ENCODE measurements at places on chromosomes 2 and 18.

GRCh38 chr2:181042706-181043105, 62.3 kb downstream of the UBE2E3 start:
- no peak for DNase-seq

DNA sequence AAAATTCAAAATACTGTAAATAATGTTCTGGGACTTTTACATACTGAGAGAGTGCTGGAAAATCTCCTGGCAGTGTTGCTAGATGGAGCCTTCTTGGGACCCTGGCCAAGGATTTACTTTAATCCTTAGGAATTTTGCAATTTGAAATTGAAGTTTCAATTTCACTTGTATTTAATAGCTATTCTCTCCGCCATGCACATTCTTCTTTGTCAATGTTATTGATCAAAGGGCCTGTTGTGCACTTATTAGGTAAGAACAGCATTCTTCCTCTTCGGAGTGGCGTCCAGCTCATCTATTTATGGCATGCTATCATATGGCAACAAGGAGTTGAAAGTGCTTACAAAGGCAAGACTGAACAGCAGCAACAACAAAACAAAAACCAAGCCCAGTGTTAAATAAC, 40.1 kb upstream of the SOS1 start:
- DNase-seq = no peak

DNA sequence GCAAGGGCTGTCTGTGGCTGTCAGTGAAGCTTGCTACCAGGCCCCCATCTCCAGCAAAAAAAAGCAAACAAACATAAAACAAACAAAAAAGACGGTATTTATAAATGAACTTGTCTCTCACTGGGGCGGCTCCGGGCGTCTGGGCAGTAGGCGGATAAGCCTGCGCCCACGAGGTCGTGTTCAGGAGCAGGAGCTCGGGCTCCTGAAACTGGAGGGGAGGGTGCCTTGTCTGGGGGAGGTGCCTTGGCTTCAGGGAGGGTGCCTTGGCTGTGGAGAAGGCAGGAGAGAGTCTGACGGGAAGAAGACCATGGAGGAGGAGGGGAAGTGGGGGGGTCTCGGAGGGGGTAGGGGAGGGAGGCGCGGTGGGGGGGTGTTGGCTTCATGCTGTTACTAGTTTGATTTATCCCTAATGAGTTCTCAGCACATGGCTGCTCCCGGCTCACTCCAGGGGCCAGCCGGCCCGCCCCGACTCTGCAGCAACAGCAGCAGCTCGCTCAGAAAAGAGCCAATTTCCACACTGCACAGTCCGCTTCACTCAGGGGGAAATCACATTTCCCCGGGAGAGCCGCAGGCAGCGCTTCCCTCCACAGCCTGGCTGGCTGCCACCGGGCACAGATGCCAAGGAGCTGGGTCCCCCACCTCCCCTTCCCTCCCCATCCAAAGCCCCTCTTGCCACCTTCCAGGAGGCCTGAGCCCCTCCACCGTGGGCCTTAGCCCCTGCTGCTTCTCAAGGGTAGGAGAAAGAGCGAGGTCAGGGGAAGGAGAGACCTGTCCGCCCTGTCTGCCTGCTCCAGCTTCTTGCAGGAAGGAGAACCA, 38.7 kb downstream of the PSD4 start:
- no peak for DNase-seq

GRCh38 chr2:183253441-183254130, 129.3 kb downstream of the NUP35 start:
- DNase-seq = no peak

GRCh38 chr18:45730832-45731575, 7.0 kb downstream of the SLC14A1 start:
- DNase-seq = no peak

GRCh38 chr2:15425712-15426111, 135.4 kb downstream of the NBAS start:
- no peak for DNase-seq

DNA sequence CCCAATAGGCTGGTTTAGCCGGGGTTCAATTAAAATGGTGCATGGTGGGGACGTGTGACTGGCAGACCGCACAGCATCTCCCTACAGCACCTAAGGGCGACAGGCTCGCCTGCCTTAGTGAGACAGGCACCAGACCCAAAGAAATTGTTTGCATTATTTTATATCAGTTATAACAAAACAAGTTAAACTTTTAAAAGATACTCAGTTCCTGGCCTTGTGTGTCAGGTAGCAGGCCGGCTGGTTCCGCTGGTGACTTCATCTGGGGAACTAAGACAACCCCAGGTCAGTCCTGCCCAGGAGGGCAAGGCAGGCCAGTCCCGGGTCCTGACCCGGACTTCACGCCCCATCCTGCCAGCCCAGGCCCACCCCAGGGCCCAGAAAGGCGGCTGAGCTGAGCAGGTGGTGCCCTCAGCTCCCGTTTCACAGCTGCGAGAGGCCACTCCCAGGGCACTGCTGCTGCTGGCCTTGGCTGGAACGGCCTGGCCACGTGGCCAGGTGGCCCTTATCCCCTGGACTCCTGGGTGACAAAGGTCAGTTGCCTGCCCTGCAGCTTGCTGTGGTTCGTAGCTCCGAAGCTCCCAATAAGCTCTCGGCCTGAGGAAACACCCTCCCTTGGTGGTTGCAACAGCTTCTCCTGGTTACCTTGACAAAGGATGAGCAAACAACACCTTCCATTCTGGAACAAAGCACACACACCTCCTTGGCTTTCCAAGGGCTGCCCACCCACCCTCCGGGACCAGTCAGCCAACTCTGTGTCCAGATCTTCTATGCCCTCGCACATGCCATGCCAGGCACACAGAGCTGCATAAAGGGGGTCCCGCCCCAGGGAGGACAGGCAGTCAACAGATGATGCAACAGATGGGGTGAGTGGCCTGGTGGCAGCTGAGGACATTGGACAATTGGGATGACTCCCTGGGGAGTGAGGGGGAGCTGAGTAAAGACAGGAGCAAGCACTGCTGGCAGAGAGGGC, 11.3 kb upstream of the AGXT start:
- no peak for DNase-seq

DNA sequence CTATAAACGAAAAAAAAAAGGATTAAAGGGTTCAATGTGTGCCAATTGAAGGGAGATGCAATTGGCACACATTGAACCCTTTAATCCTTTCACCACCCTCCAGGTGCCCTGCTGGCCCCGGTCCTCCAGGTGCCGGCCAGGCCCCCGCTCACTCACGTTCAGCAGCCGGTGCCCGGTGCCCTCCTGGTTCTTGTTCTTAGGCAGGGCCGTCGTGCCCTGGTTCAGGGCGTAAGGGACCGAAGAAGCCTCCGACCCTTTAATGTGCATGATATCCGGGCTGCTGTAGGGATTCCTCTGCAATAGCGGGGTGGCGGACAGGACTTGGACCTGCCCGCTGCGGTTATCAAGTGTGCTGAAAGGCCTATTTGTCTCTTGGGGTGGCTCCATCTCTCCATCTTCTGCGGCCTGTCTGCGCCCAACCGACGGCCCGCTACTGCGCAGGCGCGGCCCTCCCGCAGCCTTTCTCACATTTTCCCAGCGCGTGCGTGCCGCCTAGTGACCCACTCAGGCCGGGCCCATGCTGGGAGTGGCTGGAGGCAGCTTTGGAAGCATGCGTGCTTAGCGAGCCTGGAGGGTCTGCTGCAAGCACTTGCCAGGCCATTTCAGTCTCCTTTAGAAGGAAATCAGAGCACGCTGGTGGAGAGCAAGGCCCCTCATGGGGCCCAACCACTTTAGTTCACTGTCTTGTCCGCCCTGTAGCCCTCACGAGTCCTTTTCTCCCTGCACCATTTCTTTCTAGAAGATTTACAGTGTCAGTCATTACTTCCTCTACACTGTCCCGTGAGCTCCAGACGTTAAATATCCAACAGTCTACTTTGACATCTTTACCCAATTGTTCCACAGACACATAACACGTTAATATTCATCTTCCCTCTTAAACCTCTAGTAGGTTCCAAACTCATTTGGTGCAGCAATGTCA, 24.3 kb downstream of the TMEM237 start:
- DNase-seq = no peak

- DNase-seq = no peak
These were observed 243.5 kb upstream of the SALL3 start for GRCh38 chr18:78736015-78736690.

GRCh38 chr2:121346407-121346806, 61.4 kb upstream of the TFCP2L1 start:
- DNase-seq = no peak

- DNase-seq = no peak
These were observed 1.8 kb downstream of the MEMO1 start for GRCh38 chr2:32008805-32009515.

- no peak for DNase-seq
These were observed 54.5 kb downstream of the RASGRP3 start for GRCh38 chr2:33530690-33531548.
